NCI-H69 (cell line): ENCODE measurements at places on chromosomes 11 and 22.

DNA sequence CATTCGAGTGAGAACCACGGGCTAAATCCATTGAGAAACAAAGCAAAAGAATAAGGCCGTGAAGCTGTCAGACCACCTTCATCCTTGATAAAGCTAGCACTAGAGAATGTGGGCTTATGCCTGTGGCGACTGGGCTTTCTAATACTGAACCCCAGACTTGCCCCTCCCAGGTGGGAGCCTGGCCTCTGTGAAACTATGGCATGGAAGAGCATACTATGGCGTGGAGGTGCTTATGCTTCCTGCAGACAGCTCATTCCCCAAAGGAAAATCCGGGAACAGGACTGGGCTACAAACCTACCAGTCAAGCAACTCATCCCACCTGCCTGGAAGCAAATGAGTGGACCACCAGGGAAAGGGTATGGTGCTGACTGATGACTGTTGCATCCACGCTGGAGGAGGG is 92.4 kb downstream of the ZC3H12C start:
- DNase-seq: no peak

GRCh38 chr11:33575311-33575710 is 125.3 kb downstream of the C11orf91 start:
- DNase-seq: no peak

DNA sequence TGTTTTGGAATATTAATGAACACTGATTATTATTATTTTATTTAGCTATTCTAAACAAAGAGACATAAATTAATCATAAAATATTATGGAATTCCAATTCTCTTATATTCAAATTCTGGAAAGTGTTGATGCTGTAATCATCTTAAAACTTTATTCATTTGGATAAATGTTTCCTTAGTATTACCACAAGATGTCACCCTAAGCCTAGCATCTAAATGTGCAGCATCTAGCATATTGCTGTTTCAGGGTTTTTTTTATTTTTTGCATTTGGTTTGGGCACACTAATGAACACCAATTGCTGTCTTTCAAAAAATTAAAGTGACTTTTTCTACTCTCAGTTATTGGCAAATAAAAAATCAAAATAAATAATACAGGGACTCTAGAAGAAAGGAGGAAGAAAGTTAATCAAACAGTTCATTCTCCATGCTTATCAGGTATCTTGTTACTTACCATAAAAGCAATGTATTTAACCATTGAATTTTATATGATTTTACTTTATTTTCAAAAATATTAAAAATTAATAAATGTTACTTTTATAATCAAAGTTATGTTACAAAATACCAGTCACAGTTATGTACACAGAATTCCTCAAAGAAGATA is 31.8 kb downstream of the DLG2 start:
- peak; percentile 69 for DNase-seq

- DNase-seq: peak; percentile 70
These were observed 135.7 kb downstream of the TMEM135 start for GRCh38 chr11:87173185-87174039.

DNA sequence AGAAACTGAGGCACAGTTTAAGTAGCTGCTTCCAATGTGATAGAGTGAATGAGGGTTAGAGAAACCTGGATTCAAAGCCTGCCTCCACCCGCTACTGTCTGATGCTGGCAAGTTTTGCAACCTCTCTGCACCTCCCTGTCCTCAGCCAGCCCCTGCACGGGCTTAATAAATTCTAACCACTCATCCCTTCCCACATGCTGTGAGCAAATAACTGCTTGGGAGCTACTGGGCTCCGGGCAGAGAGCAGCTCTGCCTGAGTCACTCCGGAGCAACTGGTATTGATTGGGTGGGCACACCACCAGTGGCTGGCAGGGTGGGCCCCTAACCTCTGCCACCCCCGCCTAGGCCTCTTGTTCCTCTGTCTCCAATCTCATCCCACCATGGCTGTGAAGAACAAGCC is 104.3 kb upstream of the SYT13 start:
- peak; percentile 89 for DNase-seq

- peak; percentile 25 for DNase-seq
These were observed 54.9 kb downstream of the ZC3H12C start for GRCh38 chr11:110147962-110148709.
